ENCODE measurements at places on chromosomes 11 and 22.

GRCh38 chr11:79441461-79441875 lies 638 bp upstream of the TENM4 start:
- DNase-seq: no peak

DNA sequence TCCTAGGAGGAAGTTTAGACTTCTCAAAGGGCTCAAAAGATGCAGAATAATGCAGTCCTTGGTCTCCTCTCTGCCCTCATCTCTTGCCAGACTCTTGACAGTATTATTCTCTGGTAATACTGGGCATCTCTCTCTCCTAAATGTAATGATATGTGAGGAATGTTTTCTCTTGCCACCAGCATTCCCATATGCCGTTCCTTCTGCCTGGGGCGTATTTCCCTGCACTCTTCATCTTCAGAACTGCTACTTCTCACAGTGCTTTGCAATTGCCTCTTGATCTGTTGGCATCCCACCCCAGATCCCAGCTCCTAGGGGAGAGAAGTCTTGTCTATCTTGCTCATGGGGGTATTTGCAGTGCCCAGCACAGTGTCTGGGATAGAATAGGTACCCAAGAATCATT lies 107.4 kb downstream of the RASSF10 start:
- DNase-seq: no peak

- no peak for DNase-seq
These were observed 95.6 kb downstream of the UVRAG start for GRCh38 chr11:75910426-75911145.

- no peak for DNase-seq
These were observed 11.1 kb upstream of the OSM start for GRCh38 chr22:30277547-30278344.

DNA sequence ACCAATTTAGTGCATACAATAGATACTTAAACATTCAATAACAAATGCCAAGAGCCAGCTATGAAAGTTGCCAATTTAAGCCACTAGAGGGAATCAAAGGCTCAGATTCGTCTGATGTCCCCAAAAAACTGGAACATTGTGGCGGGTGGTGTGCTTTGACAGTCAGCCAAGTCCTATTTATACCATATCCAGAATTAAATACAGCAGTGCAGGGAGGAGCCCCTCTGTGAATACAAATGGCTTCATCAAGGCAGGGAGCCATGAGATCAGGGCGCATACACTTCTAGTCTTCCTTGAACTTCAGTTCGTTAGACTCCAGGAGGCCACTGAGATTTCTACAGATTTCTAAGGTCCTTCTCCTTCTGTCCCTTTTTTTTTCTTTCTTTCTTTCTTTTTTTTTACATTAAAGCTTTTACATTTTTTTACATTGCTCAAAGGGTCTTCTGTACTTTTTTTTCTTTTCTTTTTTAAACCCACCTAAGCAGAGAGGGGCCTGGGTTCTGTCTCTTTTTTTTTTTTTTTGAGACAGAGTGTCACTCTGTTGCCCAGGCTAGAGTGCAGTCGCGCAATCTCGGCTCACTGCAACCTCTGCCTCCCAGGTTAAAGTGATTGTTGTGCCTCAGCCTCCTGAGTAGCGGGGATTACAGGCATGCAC lies 41.5 kb upstream of the HSPA8 start:
- peak; percentile 46 for DNase-seq

DNA sequence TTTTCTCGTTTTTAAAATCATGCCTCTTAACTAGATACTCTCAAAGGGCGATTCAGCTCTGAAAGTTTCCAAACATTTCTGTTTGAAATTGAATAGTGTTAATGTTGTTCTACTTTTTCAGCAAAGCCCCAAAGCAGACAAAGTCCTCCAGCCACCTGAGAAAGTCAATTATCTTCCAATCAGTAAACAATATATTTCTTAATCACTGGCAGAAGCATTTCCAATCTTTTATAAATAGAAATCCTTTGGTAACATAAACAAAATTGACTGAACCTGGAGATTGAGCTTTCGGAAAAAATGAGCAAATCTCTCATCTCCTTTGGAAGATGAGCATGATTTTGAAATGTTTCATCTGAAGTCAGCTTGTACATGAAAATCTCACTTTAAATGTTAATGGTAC lies 84.4 kb upstream of the FIBIN start:
- DNase-seq: no peak

DNA sequence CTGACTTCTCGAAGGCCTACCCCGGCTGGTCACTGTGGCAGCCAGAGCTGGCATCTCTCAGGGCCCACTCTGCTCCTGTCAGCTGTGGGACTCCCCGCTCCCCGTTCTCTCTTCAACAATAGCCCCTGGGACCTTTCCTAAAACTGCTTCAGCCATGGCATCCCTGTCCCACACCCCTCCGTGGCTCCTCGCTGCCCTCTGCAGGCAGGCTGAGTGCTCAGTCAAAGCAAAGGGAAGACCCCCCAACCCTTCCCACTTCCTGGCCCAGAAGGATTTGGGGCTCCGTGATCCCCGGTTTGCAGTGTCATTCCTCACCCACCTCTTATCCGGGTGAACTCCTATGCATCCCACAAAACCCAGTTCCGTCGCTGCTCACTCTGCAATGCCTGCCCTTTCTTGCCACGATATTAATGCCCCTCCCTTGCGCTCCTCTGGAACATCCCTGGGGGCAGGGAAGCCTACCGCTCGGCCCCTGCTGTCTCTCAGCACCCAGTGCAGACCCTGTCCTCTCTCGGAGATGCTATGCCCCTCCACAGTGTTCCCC lies 1.6 kb upstream of the TH start:
- DNase-seq: peak; percentile 64

DNA sequence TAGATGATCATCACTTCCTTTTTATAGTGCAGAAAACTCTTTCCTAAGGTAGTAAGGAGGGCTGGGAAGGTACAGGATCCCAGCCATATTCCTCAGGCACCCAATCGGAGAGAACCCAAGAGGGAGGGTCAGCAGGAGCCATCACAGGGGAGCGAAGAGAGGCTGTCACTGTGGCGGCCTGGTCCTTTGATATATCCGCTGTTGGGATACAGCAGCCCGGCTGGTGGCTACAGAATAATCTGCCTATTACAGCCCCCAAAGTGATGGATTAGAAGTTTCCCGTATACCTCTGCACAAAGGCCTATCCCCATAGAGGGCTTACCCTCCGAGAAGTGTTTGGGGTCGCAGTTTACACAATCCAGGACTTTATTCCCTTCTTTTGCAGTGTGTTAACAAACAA lies 48.5 kb downstream of the OR4D9 start:
- no peak for DNase-seq

DNA sequence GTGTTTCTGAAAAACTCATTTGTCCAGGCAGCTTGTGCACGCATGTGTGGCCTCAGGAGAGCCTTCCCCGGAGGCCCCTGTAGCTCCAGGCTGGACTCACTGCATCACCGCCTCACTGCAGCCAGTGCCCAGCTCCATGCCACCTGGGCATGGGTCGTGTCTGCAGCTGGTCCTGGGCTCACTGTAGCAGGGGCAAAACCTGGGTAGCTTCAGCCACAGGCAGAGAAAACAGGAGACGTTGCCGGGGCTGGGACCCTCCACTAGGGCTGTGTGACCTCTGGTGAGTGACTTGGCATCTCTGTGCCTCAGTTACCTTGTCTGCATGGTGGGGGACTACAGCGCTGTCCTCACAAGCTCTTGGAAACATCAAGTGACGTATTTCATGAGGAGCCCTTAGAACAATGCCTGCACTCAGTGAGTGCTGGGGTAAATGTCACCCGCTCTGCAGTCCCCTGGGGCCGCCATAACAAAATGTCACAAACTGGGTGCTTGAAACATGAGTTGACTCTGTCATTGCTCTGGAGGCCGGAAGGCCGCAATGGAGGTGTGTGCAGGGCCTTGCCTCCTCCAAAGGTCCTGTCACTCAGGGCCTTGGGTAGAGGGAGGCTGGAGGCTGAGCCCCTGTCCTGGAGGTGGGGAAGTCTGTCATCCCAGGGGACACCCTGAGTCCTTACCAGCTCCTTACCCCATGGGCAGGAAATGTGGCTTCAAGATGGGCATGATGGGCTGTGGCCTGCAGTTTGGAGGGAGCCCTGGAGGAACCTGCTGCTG lies 488.7 kb downstream of the TBC1D22A start:
- DNase-seq: no peak

- DNase-seq: no peak
These were observed 373.1 kb upstream of the SYN3 start for GRCh38 chr22:33431300-33431699.

- DNase-seq: no peak
These were observed 21.2 kb downstream of the MOV10L1 start for GRCh38 chr22:50111056-50111455.

DNA sequence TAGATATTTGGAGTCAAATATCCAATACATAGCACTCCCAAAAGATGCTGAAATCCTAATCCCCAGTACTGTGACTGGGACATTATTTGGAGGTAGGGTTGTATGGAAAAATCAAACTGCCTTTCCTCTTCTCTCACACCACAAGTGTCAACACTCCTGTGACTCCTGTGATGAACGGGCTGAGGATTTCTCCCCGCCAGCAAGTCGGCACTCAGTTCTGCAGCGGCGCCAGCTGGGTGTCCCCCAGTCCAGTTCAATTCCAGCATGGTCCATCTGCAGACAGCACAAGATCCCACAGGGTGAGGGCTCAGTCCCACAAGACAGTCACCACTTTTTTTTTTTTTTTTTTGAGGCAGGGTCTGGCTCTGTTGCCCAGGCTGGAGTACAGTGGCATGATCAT lies 4.3 kb upstream of the PARVB start:
- DNase-seq: no peak

- DNase-seq: no peak
These were observed 1134.1 kb upstream of the CCDC90B start for GRCh38 chr11:84420271-84420670.

DNA sequence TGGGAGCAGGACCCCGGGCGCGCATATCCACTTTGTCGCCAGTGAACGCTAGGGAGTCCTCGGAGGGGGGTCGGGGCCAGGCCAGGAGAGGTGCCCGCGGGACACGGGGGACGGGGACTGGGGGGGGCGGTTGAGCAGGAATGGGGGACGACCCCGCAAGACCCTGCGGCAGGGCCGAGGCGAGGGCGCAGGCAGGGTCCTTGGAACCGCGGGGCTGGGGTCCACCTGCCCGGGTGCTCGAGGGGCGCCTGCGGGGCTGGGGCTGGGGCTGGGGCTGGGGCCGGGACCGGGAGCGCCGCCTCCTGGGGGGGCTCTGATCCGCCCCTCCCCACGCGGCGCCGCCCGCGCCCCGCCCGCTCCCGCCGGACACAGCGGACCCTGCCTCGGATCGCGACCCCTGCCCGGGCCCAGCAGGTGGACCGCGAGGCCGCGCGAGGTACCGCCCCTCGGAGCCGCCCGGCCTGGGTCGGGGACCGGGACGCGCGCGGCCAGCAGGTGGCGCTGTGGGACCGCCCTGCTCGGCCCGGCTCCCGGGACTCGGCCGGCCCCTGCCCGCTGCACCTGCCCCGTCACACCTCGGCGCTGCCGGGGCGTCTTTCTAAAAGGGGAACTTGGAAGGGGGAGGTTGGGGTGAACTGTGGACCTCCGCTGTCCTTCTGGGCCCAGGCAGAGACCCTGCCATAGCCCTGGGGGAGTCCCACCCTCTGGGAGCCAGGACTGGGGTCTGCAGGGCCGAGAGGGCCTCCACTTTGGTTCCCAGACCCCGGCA lies 11.0 kb downstream of the CRELD2 start:
- peak; percentile 89 for DNase-seq

- DNase-seq: no peak
These were observed 1.2 kb downstream of the CSRP3 start for GRCh38 chr11:19200410-19201201.

- no peak for DNase-seq
These were observed 23.3 kb upstream of the MMP7 start for GRCh38 chr11:102553835-102554282.

DNA sequence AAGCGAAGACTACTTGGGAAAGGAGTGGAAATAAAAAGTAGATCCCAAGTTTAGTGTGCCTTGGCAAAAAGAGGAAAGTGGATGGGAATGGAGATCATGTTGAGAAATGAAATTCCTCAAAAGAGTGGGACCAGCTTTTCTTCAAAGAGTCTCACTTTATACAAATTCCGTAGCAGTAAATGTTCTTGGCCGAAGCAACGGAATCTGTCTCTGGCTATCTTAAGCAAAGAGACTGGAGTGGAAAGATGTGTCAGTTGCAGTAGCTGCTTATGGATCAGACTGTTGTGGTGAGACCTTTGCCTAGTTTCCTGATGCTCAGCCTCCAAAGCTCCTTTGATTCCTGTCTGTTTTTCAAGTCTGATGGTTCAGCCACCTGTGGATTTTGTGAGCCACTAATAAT lies 73.6 kb downstream of the CSTPP1 start:
- no peak for DNase-seq

DNA sequence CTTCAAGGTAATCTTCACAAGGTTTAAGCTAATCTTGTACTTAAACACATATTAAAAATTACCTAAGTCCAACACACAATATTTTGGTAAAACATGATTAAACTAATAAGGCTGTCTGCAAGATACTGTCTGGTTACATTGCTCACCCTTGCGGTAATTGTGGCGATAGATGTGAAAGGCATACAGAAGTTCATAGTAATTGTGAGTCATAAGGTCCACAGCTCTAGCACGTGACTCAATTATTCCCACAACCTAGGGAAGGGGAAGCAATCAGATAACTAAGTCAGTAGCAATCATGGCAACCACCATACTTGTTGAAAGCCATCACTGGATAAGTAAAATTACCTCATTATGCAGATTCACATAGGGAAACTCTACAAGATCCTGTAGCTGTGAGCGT lies 30.5 kb upstream of the FNBP4 start:
- no peak for DNase-seq

- no peak for DNase-seq
These were observed 60.0 kb upstream of the SORL1-AS1 start for GRCh38 chr11:121512468-121513465.

DNA sequence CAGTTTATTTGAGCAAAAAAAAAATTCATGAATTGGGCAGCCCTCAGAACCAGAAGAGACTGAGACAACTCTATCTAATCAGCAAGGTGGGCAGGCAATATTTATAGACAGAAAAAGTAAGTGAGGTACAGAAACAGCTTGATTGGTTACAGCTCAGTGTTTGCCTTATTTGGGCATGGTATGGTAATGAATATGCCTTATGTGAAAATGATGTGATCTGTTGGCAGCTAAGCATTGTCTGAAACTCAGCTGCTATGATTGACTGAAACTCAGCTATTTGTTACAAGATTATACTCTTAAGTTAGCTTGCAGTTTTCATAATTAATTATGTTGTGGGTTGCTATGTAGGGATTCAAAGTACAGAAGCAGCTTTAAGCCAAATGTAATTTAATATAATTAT lies 127.6 kb downstream of the CNTN5 start:
- no peak for DNase-seq

DNA sequence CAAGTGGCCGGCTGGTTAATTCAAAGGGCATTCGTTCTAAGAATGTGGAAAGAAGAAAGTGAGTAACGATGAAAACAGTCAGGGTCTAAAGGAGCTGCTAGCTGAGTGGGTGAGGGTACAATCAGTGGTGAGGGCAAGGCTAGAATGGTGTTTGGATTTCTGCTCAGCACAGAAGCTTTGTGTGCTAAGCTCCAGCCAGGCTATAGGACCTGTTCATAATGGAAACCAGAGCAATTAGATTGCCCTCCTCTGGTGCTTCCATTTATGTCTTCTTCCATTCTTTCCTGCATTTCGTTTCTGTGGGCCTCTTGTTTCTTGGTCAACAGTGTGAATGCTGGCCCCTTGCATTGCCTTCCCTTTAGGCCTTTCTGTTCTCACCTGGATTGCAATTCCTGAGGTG lies 572.9 kb upstream of the CHORDC1 start:
- DNase-seq: no peak

- peak; percentile 69 for DNase-seq
These were observed 2.5 kb downstream of the CDC42EP2 start for GRCh38 chr11:65317025-65317786.

- peak; percentile 81 for DNase-seq
These were observed 1.6 kb upstream of the BCR start for GRCh38 chr22:23178512-23179254.

All from endothelial cell (in vitro differentiated cells).